ENCODE measurements at places on chromosomes 6 and 20.

- no peak for DNase-seq
Observed at GRCh38 chr6:22583230-22583629, 13.9 kb downstream of the HDGFL1 start.

DNA sequence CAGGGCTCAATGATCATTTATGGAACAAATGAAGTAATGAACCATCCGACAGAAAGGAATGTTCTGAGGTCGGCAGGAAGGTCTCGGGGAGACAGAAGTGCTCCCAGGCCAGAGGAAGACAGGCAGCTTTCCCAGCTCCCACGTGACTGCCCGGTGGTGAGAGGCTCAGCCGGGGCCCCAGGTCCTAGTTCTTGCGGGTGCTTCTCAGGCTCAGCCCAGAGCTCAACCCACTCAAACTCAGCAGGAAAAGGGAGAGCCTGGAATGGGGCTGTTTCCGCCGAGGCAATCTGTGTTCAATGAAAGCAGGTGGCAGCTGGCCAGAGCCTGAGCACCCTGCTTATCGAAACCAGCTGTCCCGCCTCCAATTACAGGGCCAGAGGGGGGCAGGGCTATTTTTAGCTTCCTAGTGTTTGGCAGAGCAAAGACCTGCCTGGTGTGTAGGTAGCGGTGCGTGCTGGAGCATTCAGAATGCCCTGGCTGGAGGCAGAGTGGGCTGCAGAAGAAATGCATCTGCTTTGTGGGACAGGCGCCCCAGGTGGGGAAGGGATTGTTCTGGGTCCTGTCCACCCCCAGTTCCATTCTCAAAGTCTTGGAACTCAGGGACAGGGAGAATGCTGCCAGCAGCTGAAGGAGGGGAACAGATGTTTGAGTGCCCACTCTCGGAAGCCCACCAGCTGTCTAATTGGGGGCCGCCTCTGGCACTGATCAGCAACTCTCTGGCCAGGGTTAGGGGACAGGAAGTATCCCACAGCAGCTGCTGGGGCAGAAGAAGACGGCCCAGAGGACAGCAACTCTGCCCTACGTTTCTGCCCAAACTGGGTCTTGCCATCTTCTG lies 145.1 kb downstream of the PREX1 start:
- DNase-seq: no peak

DNA sequence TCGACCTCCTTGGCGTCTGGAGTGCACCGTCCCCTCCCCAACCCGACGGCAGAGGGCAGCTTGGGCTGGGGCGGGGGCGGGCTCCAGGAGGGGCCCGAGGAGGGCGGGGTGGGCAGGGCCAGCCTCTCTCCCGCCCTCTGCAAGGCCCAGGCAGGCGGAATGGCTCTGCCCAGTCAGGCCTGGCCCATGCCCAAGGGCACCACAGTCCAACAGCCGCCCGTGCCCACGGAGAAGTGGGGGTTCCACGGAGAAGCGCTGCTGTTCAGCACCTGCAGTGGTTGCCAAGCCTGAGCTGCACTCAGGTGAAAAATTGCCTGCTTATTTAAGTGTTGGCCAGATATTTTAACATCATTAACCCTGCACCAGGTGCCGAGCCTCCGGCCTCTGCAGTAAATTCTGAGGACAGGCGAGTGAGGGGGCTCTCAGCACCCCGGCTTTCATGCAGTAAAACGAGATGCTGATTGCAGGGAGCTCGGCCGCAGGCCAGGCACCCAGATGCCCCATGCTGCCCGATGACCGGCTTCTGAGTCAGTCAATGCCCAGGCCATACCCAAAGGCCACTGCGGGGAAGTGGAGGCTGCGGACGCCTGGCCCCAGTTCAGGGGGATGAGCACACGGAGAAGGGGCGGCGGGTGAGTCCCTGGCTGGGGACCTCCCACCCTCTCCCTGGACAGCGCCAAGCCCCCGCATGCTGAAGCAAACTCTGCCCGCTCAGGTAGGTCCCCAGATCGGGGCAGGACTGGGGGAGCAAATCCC lies at the start of gene SRMS:
Gene SRMS (minus strand): TSS at position 25 of the 756 bp plus-strand sequence. CDS start 286 bp downstream, outside the sequence.
- DNase-seq: no peak

GRCh38 chr6:108796875-108797274 lies 51.3 kb upstream of the ARMC2 start:
- DNase-seq: no peak

DNA sequence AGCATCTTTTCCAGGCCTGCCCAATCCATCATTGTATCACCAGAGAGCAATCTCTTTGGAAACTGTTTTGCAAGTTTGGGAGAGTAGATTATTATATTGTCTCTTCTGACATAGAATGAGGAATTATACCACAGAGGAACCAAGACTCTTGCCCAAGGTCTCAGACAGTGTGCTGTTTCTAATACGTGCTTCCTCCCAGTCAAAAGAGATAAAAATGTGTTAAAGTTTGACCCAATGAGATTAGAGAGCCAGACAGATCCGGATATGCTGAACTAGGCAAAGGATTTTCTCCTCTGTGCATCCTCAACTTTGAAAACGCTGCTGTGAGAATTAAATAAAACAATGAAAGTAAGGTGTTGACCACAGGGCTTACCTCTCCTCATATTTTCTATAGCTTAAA lies 18.6 kb upstream of the NT5E start:
- no peak for DNase-seq
